ENCODE measurements at places on chromosomes 11 and 22. TPM values are rescaled to one million over a fixed set of nuclear protein-coding genes. Genes with fewer than 3 reads are reported as not detected.

The MAJIN gene
- not detected for total RNA-seq

The TCF20 gene
- 17.8 TPM for total RNA-seq

The PRODH gene
- total RNA-seq, result not detected

The DBX1 gene
- total RNA-seq, result not detected

The RFPL3 gene
- not detected for total RNA-seq

The CRYAB gene
- not detected for total RNA-seq

The TM7SF2 gene
- total RNA-seq, result 3.2 TPM

The PATE4 gene
- total RNA-seq, result not detected

The ESAM gene
- total RNA-seq, result not detected

The CCDC88B gene
- 1.8 TPM for total RNA-seq

The PANX2 gene
- total RNA-seq, result 4.2 TPM

The MTNR1B gene
- total RNA-seq, result not detected

The OR5D13 gene
- total RNA-seq, result not detected

The TRIM51 gene
- not detected for total RNA-seq

The KRTAP5-9 gene
- total RNA-seq, result not detected

The BATF2 gene
- total RNA-seq, result 1.8 TPM

The TSPAN18 gene
- total RNA-seq, result 0.83 TPM

The CD6 gene
- not detected for total RNA-seq

The P2RY6 gene
- 2.5 TPM for total RNA-seq

Data from H4 (cell line).